Epithelial cell of alveolus of lung (primary cell): ENCODE measurements at places on chromosomes 5 and 9. TPM values are rescaled to one million over a fixed set of nuclear protein-coding genes. Genes with fewer than 3 reads are reported as not detected.

The TMEM161B gene
- total RNA-seq: 6.2 and 14.5 TPM in 2 replicates

The BRINP1 gene
- total RNA-seq: 0.48 TPM in 1 of 2 replicates, not detected in the other

The SPATA31D4 gene
- not detected in 2 replicates for total RNA-seq

The ZNF367 gene
- total RNA-seq: 2.8 and 3.2 TPM in 2 replicates

The ATG12 gene
- total RNA-seq: 39.6 and 81.2 TPM in 2 replicates

The JMY gene
- 6.5 and 18.8 TPM in 2 replicates for total RNA-seq

The IFNA21 gene
- not detected in 2 replicates for total RNA-seq

The CHSY3 gene
- 1.7 and 3.7 TPM in 2 replicates for total RNA-seq

The CTSV gene
- total RNA-seq: 0.24 and 2.1 TPM in 2 replicates

The TRIM36 gene
- total RNA-seq: 0.24 and 1.4 TPM in 2 replicates

The GMCL2 gene
- total RNA-seq: not detected in 2 replicates

The EMB gene
- total RNA-seq: 0.32 and 3.2 TPM in 2 replicates

The SLC6A19 gene
- not detected in 2 replicates for total RNA-seq

The SLC44A1 gene
- 23.4 and 26.2 TPM in 2 replicates for total RNA-seq

The PCDHA1 gene
- not detected in 2 replicates for total RNA-seq

The NEUROG1 gene
- not detected in 2 replicates for total RNA-seq

The SMIM27 gene
- total RNA-seq: 2.8 and 6.7 TPM in 2 replicates

The LCN10 gene
- not detected in 2 replicates for total RNA-seq

The DRD1 gene
- not detected in 2 replicates for total RNA-seq

The FAM163B gene
- total RNA-seq: 2.2 TPM in 1 of 2 replicates, not detected in the other
